Stimulated activated CD4-positive, alpha-beta T cell treated with anti-CD3 and anti-CD28 coated beads, Interleukin-4, amount 100 ng/mL, for 1 hour (primary cell): ENCODE measurements at places on chromosomes 7 and 10.

DNA sequence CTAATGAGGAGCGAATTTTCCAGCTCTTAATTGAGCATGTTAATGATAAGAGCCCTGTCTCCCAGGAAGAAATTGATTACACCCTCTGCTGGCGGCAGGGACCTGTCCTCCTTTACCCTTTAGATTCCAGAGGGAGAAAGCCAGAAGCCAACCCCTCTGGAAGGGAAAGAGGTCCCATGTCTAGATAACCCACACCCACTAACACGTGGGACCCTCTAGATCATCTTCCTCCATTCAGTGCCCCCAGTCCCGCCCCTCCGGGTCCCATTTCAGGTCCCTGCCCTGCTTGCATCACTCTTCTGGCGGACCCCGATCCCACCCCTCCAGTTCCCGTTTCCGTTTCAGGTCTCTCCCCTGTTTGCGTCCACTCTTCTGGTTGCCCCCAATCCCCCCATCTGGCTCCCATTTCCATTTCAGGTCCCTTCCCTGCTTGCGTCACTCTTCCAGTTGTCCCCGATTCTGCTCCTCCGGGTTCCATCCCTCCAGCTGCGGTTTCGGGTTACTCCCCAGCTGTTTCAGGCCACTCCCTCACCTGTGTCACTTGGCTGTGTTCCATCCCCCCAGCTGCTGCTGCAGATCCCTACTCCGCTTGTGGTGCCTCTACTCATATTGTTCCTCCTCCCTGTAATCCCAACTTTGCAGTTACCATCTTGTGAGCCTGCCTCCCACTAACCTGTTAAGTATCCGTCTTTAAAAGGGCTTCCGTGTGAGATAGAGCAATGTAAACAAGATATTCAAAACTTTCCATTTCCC lies 202.4 kb downstream of the SH2D4B start:
- DNase-seq, result no peak

DNA sequence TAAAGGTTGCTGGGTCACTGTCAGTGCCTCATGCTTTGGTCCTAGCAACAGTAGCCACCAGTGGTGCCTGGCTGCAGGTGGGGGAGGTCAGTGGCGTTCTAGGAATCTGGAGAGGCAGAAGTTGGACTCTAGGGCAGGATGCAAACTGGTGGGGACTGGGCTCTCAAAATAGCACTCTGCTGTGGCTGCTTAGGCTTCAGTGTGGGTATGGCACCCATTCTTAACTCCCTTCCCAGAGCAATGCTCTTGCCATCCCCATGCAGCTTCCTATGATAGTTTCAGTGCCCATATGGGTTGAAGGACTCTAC lies 330.8 kb downstream of the PCDH15 start:
- no peak for DNase-seq

DNA sequence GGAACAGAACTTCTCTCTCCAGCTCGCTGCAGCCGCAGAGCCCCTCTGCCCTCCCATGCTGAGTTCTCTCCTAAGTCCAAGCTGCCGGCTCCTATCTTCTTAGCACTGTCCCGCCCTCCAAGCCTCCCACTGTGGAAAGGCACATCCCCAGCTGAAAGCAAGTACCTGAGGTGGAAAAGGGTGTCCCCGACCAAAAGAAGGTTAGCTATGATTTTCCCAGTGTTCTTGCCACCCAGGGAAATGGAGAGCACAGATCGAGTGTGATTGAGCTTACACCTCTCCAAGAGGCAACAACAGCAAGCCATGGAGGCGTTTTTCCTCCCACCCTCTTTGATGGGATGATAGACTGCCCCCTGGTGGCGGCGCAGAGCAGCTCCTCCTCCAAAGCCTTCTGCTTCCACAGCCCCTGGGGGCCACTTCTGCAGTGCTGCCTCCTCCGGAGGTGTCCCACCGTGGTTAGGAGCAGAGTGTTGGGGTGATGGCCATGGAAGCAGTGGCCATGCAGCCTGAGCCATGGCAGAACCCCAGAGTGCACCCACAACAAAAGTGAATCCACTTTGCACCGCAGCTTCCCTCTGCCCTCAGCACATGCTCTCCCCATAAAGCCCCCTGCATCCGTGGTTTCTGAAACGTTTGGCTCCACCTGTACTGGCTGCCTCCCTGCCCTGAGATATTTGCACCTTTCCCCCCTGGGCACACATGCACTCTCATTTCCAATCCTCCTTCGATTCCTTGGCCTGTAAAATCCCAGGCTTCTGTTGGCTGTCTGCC lies 143.1 kb upstream of the STK17A start:
- peak; percentile 60 for DNase-seq

DNA sequence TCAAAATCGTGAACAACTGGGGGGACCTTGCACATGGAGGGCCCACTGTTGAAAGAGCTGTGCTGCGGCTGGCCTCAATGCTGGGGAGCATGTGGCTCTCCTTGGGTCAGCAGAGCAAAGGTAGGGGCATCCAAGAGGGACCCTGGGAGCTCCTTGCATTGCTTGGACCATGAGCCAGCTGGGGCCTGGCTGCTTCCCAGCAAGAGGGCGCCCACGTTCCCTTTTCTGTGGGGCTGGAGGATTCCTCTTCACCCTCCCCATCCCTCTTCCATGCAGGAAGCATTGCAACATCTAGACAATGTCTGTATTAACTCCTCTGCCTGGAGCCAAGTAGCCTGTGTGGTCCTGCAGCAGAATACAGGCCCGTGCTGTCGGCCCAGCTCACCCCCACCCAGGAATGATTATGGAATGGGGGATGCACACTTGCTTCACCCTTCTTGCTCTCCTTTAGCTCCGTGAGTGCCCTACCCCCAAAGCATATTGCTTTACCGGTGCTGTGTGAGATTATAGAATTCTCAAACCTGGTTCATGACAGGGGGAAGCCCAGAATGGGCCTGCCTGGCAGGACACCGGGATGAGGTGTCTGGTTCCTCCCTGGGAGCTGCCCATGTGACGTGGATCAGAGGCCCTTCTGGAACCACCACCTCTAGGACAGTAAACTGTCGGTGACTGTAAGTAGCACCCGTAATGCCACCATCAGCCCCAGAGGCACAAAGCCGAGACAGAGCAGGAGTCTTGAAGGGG lies 61.9 kb downstream of the SYPL1 start:
- no peak for DNase-seq

GRCh38 chr10:1467334-1468076 lies 269.8 kb downstream of the ADARB2 start:
- DNase-seq, result no peak
